ENCODE measurements at places on chromosomes 1 and 21.

DNA sequence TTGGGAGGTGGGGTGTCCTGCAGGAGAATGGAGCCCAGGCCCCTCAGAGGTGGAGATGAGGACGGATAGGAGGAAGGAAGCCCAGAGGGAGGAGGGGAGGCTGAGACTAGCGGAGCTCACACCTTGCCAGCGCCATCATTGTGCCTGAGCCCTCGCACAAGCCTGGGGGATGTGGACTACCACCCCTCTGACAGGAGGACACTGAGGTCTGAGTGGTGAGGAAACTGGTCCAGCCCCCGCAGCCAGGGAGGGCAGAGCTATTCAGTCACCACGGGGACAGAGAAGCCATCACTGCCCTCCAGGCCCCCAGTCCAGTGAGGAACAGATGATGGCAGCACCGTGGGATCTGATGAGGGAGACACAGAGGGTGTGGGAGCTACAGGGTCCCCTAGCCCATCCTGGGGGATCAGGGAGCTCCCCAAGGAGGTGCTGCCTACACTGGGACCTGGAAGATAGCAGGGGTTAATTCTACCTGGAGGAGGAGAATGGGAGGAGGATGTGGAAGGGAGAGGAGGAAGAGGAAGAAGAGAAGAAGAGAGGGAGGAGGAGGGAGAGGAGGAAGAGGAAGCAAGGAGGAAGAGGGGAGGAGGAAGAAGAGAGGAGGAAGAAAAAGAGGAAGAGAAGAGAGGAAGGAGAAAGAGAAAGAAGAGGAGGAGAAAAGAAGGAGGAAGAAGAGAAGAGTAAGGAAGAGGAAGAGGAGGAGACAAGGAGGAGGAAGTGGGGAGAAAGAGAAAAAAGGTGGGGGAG lies 31.0 kb downstream of the MATN1 start:
- no peak for DNase-seq

DNA sequence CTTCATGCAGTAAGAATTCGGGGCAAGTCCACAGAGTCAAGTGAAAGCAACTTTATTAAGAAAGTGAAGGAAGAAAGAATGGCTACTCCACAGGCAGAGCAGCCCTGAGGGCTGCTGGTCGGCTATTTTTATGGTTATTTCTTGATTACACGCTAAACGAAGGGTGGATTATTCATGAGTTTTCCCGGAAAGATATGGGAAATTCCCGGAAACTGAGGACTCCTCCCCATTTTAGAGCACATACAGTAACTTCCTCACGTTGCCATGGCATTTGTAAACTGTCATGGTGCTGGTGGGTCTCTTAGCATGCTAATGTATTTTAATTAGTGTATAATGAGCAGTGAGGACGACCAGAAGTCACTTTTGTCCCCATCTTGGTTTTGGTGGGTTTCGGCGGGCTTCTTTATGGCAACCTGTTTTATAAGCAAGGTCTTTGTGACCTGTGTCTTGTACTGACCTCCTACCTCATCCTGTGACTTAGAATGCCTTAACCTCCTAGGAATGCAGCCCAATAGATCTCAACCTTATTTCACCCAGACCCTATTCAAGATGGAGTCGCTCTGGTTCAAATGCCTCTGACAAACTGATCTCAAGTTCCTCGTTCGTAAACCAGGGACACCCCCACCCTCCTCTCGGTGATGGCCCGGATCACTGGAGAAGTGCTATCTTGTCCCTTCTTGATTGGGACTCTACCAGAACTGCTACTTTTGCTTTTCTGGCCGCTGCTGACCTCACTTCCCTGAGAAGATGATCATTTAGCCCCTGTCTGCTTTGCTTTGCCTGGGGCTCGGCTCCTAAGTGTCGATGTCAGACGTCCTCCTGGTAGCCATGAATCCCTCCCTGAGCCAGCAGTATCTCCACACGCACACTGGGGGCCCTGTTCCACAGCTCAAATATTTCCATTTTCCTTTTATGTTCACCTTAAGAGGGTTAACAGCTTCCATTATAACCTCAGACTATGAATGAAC lies 48.8 kb downstream of the CLSTN1 start:
- no peak for DNase-seq

DNA sequence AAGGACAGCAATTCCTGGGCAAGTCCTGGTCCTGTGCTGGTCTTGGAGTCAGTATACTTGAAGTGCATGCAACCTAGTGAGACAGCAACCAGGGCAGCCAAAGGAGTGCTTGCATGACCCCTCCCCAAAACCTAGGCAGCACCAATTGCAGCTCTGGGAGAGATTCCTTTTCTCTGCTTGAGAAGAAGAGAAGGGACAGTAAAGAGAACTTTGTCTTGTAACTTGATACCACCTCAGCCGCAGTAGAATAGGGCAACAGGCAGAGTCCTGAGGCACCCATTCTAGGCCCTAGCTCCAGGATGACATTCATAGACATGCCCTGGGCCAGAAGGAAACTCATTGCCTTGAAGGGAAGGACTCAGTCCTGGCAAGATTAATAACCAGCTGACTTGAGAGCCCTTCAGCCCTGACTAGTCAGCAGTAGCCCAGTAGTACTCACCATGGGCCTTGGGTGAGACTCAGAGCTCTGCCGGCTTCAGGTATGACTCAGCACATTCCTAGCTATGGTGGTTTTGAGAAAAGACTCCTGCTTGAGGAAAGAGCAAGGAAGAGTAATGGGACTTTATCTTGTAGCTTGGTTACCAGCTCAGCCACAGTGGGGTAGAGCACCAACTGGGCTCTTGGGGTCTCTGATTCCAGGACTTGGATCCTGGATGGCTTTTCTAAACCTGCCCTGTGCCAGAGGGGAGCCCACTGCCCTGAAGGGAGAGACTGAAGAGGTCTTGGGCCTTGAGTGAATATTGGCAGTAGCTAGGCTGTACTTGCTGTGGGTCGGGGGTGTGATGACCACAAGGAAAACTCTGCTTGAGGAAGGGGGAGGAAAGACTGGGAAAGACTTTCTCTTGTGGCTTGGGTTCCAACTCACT lies 51.7 kb upstream of the ACADM start:
- DNase-seq = no peak

- no peak for DNase-seq
These were observed 21.7 kb downstream of the UBE2T start for GRCh38 chr1:202320081-202320405.

DNA sequence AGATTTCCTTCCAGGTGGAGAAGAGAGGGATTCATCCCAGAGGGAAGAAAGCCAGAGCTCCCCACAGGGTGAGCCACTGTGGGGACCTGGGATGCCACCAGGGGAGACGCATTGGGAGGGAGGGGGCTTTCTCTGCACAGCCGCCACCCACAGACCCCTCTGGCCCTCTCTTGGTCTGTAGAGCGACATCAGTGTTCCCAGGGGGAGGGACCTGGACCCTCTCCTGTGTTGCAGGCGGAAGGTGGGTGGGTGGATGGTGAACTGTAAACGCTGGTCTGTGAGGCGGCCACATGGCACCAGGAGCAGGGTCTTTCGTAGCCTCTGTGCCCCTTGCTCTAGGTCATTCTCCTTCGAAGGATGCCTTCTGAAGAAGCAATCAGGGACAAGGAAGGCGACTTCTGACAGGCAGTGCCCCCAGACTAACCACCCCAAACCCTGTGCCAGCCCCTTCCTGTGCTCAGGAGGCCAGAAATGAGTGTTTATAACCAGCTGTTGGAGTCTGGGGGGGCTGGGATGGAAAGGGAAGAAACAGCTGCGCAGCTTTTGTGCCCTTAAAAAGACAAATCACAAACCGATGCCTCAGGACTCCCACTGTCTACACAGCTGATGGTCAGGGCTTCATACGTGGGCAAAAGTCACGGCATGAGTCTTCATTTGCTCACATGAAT lies 121.4 kb upstream of the ZBTB40 start:
- DNase-seq = no peak

DNA sequence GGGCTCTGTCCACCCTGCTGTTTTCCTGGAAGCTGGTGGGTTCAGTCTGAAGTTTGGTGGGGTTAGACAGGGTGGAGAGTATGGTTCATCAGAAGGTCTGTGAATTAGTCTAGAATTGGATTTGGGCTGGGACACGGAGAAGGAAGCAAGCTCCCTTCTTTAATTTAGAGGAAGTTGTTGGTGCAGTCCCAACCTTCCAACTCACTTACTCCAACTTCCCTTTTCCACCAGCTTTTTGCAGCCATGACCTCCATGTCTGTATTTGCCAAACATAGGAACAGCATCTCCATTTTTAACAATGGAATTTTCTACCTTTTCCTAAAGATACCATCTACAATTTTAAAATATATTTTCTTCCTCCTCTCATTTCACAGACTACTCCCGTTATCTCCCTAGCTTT lies 28.5 kb upstream of the PRELP start:
- no peak for DNase-seq

GRCh38 chr1:172960454-172961208 lies 90.1 kb downstream of the TNFSF18 start:
- DNase-seq = no peak

GRCh38 chr1:41537251-41537650 lies 52.8 kb upstream of the EDN2 start:
- DNase-seq = no peak

All from activated CD8-positive, alpha-beta memory T cell treated with anti-CD3 and anti-CD28 coated beads for 4 hours (primary cell).